ENCODE measurements at places on chromosomes 12 and 14.

- DNase-seq: no peak
Measured at GRCh38 chr12:129861951-129862350, 41.9 kb downstream of the TMEM132D start.

GRCh38 chr12:19120795-19121194, 8.7 kb upstream of the PLEKHA5 start:
- DNase-seq: no peak

DNA sequence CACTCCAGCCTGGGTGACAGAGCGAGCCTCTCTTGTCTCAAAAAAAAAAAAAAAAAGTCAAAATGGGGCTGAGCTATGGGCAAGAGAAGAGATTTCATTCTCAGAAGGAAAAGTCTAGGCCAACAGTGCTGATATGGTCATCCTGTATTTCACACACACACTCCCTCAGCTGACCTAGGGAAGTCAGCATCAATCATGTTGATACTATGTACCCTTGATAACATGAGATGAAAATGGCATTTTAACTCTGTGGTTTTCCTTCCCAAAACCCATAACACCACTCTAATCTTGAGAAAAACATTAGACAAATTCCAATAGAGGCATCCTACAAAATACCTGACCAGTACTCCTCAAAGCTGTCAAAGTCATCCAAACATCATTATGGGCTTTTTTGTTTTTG, 2.3 kb upstream of the NEMP1 start:
- DNase-seq: no peak

DNA sequence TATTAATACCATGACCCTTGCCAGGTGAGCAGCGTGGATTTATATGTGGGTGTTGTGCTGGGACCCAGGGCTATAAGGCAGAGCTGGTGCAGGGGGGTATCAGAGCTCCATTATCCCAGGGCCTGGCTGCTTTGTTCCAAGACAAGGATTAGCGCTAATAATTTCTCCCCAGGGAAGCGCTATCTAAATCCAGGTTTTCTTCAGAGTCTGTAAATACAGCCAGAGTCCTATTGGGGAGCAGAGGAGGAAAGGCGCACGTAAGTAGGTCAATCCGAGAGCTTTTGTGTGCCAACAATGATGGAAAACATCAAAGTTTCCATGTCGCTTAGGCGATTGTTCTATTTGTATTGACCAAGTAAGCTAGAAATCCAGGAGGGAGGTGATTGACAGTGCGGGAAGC, 1009.7 kb downstream of the VRK1 start:
- DNase-seq: no peak

DNA sequence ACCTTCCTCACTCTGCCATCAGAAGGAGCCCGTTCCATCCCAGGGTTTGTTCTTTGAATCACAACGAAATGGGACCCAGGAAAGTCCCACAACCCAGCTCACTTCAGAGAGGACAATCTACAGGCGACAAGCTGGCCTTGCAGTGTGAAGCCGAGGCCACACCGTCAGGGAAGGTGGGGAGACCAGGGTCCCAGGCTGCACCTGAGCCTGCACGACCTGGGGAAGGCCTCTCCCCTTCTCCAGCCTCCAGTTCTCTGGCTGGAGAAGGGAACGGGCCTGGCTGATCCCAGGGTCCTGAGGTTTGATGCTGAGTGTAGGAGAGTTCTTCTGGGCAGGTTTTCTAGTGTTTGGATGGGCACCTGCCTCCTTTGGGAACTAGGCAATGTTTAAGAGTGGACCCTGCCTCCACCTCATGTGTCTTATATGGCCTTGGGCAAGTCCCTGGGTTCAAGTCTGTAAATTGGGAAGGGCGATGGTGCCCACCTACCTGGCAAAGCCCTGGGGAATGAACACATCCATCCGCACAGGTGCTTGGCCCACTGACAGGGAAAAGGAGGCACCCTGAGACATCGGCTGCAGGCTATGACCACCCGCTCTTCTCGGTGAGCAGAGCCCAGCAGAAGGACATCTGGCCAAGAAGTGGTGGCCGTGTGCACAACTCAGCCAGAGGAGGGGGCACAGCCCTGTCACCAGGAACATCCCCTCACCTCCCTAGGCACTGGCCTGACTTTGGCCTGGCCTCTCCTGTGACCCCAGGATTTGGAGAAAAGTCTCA, 77.9 kb upstream of the BCL11B start:
- no peak for DNase-seq

GRCh38 chr14:99687284-99688209, 3.4 kb downstream of the CYP46A1 start:
- no peak for DNase-seq

DNA sequence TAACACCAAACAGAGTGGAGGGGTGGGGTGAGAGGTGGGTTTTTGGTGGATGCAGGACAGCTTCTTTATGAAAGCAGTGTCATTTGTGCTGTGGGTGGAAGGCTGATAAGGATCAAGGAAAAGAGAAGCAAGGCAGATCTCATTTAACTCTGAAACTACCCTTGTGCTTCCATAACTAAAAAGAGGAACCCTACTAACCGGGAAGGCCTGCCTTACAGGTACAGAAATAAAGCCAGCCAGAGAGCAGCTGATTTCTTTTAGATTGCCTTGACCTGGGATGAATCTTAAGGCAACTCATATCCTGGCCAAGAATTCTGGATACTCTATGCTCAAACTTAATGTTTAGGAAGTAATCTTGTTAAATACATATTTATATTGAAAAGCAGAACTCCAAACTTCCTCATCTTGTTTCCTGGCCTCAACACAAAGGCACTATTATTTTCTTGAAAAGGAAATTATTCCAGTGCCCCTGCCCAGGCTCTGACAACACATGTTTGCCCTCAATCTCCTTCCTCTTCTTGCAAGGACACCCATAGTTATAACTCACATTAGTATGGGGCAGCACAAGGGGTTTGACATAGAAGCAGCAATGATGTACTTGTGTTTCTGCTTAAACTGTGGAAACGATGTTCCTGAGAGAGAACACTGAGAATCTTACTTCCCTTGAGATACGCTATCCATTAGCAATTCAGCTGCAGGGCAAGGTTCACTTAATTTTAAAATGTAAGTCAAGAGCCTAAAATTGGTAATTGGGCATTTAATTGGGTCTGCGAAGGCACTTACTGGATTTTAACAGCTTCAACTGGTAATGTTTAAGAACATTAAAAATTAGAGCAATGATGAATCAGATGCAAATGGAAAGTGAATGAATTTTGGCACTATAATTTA, 173.7 kb downstream of the STXBP6 start:
- no peak for DNase-seq

DNA sequence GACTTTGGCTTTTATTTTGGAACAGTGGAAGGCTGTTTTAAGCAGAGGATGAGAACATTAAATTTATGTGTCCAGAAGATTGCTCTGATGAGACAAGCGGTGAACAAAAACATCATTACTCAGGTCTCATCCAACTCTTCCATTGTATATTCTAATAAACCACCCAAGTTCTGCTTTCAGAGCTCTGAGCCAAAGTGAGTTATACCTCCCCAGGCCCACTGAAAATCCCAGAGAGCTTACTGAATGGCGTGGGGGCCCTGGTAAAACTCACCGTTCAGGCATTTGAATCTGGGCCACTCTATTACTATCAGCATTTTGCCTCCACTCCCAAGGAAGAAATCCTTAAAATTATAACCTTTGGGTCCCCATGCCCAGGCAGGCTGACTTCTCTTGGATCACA, 122.0 kb upstream of the HIF1A start:
- DNase-seq: no peak
